Central memory CD8-positive, alpha-beta T cell (primary cell): ENCODE measurements at places on chromosomes 2 and 18.

- DNase-seq, result no peak
Measured at GRCh38 chr2:190627448-190628412, 21.2 kb upstream of the NAB1 start.

DNA sequence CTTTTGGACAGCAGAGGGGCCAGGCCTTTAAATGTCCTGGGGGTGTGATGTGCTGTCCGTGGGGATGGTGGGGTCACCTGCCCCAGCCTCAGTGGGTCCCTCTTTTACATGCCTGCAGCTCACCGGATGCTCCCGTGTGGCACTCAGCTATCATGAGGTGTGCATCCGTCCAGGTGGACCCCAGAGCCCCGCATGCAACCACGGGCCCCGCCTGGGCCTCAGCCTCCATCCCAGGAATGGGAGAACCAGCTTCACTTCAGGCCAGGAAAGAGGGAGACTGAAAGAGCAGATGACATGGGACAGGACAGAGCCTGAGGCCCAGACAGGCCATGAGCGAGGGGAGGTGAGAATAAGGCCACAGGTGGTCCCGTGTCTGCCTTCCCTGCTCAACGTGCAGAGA lies 37.5 kb downstream of the RAMP1 start:
- DNase-seq, result no peak

DNA sequence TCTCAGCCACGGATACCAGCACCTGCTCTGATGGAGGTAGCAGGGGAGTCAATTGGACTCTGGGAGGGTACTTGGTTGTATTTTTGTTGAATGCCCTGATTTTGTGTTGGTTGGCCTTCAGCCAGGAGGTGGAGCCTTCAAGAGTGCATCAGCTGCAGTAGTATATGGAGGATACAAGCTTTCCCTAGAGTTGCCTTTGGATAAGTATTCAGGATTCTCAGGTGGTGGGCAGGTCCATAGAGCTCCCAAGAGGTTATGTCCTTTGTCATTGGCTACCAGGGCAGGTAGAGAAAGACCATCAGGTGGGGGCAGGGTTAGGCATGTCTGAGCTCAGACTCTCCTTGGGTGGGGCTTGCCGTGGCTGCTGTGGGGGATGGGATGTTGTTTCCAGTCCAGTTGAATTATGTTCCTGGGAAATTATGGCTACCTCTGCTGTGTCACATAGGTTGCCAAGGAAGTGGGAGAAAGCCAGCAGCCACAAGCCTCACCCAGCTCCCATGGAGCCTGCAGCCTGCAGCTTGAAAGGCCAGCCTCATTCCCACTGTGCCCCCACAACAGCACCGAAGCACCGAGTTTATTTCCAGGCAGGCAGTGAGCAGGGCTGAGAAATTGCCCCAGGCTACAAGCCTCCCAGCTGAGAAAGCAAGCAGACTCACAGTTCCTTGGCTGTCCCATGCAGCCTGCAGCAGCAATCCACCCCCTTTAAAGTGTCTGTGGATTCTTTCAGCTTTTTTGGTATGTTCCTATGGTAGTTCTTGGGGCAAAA lies 38.6 kb upstream of the CHST9 start:
- no peak for DNase-seq

- no peak for DNase-seq
Measured at GRCh38 chr18:79479761-79480161, 84.0 kb downstream of the NFATC1 start.

DNA sequence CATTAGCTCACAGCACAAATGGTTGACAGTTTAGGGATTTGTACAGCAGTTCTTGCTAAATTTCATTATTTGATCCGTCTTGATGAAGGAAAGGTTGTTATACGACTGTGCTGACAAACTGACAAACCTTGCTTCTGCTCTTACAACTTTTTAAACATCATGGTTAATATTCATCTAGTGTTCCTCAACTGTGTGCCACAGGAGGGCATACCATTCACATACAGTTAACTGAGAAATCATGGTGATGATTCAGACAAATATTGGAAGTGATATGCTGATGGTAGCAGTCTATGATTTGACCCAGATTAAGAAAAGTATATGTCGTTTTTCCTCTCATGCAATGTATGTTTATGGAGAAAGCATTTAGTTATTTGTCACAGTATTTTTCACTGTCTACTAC lies 129.8 kb upstream of the FSIP2 start:
- DNase-seq, result no peak

DNA sequence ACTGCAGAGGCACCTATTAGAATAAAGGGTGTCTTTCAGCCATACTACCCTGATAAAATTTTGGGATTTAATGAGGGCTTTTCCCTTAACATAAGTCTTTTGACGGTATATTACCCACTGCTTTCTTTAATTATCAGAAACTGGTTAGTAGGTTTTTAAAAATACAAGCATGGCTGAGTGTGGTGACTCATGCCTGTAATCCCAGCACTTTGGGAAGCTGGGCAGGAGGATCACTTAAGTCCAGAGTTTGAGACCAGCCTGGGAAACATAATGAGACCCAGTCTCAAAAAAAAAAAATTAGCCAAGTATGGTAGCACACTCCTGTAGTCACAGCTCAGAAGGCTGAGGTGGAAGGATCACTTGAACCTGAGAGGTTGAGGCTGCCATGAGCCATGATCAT lies 16.1 kb downstream of the CPSF3 start:
- DNase-seq, result no peak

- DNase-seq, result no peak
Measured at GRCh38 chr18:53541924-53542323, 682.5 kb downstream of the MBD2 start.

- DNase-seq, result no peak
Measured at GRCh38 chr2:112138159-112139032, at the start of gene FBLN7. FBLN7 (plus strand) TSS chr2:112138385; CDS start chr2:112138656, 271 bp downstream.

- DNase-seq, result no peak
Measured at GRCh38 chr2:154331784-154332183, 366.7 kb upstream of the KCNJ3 start.

- no peak for DNase-seq
Measured at GRCh38 chr2:26721115-26722032, 28.9 kb downstream of the KCNK3 start.

DNA sequence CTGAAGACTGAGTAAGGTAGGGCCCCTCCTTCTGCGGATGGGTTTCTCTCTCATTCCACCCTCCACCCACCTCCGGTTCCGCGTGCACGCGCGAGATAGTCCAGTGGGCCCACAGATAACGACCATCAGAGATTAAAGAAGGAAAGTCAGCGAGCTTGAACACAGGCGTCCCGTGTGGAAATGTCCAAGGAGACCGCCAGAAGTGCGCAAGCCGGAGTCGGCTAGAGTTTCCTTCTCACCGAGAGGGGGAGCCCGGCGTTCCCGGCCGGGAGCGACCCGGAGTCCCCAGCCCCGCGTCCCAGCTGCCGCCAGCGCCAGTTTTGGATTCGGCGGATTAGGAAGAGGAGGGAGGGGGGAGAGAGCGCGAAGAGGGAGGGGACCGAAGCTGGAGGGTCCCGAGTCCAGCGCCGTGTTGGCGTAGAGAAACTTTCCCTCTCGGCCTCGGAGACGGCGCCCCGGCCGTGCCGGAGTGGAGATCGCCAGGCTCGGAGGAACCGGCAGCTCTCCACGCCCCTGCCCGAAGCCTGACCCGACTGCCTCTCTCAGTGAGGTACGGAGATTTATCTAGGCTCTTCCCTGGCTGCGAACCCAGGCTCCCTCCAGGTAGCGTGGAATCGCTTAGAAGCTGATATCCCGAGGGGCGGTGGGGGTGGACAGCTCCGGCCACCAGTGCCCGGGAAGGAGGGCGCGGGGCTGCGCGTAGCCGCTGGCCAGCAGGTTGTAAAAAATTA lies at the start of gene GULP1:
GULP1 (plus strand) TSS at position 258 of the 731 bp plus-strand sequence. CDS start 185,829 bp downstream, outside the sequence.
- no peak for DNase-seq

DNA sequence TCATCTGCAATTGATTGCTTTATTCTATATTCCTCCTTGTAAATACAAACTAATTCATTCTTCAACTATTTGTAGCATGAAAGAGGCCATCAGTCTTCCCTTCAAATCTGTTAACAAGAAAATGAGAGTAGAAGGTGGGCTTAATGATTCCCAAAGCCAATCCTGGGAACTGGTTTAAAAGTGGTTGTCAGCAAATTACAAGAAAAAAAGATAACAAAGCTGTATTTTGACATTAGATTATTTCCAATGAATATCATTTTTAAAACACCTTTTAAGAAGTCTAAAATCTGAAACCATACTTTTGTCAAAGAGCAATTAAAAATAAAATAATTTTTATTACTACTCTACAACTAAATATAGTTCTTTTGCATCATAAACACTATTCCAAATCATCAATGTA lies 139.2 kb downstream of the DYM start:
- no peak for DNase-seq

DNA sequence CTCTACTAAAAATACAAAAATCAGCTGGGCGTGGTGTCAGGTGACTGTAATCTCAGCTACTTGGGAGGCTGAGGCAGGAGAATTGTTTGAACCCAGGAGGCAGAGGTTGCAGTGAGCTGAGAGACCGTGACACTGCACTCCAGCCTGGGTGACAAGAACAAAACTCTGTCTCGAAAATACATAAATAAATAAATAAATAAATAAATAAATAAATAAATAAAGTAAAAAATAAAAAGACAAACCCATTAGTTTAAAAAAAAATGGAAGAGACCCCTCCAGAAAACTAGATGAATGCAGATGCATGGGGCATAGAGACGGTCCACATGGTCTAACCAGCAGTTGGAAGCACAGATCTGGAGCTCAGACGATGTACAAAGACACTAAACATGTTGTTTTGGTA lies 18.1 kb downstream of the TMEM163 start:
- no peak for DNase-seq

DNA sequence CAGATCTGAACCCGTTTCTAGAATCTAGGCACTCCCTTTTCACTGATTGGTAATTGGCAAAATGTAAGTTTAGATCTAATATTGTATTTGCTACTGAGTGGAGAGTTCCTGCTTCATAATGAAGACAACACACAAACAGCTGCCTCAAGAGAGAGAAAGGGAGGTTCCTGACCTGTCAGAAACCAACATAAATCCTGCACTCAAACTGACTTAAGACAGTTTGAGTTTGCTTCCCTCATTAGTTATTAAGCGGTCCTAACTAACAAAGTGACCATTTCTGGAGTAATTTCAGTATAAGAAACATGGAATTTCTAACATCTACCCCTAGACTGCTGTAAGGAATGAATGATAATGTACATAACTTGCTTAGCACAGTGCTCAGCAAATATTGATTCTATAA lies 191.2 kb downstream of the METTL4 start:
- DNase-seq, result no peak

GRCh38 chr18:67331857-67332256 lies 184.7 kb downstream of the DSEL start:
- DNase-seq, result no peak

GRCh38 chr18:58669731-58670378 lies 1.4 kb upstream of the MALT1 start:
- DNase-seq, result no peak

DNA sequence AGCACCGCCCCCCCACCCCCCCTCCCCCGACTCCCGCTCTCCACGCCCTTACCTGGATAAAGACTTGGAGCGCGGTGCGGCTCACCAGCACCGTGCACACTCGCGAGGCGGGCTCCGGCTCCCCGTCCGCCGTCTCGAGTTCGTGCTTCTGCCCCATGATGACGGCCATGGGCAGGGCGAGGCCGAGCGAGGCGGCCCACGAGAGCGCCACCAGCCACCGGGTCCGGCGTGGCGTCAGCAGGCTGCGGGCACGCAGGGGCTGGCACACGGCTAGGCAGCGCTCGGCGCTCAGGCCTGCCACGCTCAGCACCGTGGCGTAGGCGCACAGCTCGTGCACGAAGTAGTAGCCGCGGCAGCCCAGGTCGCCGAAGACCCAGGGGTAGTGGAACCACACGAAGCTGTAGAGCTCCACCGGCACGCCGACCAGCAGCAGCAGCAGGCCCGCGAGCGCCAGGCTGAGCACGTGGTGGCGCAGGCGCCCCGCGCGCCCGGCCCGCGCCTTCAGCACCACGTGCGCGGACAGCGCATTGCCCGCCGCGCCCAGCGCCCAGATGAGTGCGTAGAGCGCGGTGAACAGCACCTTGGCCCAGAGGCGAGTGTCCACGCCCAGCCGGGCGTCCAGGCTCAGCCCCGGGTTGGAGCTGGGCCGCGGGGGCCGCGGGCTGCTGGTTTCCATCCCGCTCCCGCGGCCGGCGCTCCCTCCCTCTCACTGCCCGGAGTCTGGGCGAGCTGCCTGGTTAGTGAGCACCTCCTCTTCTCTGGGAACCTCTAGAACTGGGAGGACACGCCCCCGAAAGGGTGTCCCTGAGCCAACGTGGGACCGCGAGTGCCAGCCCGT lies at the start of gene NTSR2:
NTSR2 (minus strand) TSS at position 742 of the 838 bp plus-strand sequence; CDS start at position 676, 66 bp downstream.
- no peak for DNase-seq

- DNase-seq, result no peak
Measured at GRCh38 chr2:225117051-225117716, 74.9 kb upstream of the DOCK10 start.

DNA sequence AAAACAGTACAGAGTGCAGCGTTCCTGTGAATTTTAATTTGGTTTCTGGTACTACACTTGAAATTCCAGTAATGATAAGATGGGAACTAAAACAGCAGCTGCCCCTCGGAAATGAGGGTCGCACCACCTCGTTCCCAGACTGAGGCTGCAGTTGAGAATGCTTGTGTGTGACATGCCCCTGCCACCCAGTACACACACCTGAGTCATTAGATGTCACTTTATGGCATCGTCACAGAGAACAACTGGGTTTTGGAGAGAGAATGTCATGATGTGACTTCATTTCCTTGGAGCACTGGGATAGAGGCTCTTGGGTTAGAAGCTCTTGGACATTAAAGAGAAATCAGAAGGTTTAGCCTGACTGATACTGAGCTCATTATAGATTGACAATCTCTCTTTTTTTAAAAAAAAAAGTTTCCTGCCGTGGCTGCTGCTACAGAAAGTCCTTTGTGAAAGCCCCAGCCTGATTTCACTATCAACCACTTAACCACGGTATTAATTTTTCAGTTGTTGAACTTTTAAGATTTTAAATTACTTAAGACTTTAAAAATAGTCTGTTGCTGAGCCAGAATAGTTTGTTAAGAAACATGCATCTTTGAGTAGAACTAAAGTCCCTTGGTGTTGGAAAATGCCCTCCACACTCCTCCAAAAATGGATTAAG lies 24.5 kb downstream of the BCL2L11 start:
- DNase-seq, result no peak

GRCh38 chr2:218284106-218284811 lies 8.0 kb downstream of the TMBIM1 start:
- DNase-seq, result no peak

DNA sequence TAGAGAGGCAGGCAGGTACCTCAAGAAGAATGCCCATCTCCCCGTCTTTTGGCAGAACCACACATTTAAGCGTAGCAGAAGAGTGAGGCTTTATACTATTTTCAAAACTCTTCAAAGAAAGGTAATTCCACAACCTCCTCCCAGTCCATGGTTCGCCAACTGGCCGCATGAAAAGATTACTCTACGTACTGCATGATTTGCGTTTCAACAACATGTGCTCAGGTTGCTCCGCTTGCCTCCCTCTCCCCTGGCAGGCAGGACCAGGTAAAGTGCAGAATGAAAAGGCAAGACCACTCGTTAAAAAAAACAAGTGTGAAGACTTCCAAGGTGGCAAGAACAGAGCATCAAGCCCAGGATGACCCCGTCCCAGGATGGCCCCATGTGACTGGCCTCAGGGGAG lies 143.7 kb downstream of the SP3 start:
- no peak for DNase-seq

DNA sequence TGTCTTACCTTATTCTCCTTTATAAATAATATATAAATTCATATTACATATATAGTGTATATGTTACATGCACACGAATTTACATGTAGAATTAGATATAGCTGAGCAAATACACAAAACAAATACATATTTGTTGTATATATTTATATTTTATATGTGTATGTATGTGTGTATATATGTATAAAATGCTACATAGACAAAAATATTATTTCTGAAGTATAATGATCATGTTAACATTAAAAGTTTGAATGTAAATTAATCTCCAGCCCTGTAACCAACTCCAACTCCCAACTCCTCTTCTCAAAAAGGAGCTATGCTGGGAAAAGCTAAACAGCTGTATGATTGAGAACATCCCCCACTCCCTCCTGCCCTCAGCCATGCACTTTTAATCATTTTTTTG lies 42.7 kb upstream of the RND3 start:
- no peak for DNase-seq
